ENCODE measurements at places on chromosomes 3 and 15.

- no peak for DNase-seq
These were observed 51.8 kb downstream of the CHST2 start for GRCh38 chr3:143171141-143171980.

- DNase-seq: no peak
These were observed 140.4 kb downstream of the CHDH start for GRCh38 chr3:53705774-53706173.

- no peak for DNase-seq
These were observed 22.6 kb downstream of the CYP8B1 start for GRCh38 chr3:42853056-42853455.

GRCh38 chr3:68378631-68379030, 553.7 kb downstream of the TAFA4 start:
- no peak for DNase-seq

- DNase-seq: no peak
These were observed 381.4 kb downstream of the TBC1D5 start for GRCh38 chr3:17360991-17361390.

- no peak for DNase-seq
These were observed 11.1 kb upstream of the MBNL1 start for GRCh38 chr3:152257563-152258035.

DNA sequence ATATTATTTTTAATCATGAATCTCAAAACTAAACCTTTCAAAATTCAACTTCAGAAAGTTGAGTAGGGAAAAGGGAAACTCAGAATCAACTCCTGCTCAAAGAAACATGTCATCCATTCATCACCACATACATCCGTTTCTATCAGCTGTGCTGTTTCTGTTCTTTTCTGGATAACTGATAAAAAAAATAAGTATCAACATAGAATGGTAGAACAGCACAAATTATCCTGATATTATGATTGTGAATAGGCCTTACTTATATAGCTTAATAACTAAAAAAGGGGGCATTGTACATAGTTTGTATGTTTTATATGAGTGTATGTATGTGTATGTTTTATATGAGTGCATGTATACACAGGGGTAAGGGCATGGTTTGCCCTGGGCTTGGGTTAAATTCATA, 3.1 kb downstream of the TM4SF1 start:
- no peak for DNase-seq

GRCh38 chr3:13365390-13366379, 54.4 kb downstream of the NUP210 start:
- DNase-seq: no peak

DNA sequence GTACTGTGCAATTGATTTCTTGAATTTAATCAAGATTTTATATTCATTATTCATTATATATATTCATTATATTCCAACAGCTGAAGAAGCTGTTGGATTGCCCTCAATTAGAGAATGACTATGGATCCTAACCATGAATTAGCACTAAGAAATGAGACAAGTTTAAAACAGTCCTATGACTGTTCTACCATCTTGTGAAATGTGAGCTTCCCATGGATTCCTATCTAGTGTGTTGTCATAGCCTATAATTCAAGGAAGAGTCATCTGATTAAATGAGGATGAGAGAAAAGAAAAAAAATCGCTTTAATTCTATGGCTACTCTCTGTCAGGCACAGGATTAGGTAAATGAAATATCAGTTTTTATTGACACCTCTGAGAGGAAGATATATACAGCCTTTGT, 696.6 kb upstream of the NAALADL2 start:
- no peak for DNase-seq

Data from thoracic aorta (tissue), 2 donors.